Activated naive CD8-positive, alpha-beta T cell treated with anti-CD3 and anti-CD28 coated beads, Interleukin-2, amount 50 U/mL, for 24 hours (primary cell): ENCODE measurements at places on chromosomes 5 and 9.

DNA sequence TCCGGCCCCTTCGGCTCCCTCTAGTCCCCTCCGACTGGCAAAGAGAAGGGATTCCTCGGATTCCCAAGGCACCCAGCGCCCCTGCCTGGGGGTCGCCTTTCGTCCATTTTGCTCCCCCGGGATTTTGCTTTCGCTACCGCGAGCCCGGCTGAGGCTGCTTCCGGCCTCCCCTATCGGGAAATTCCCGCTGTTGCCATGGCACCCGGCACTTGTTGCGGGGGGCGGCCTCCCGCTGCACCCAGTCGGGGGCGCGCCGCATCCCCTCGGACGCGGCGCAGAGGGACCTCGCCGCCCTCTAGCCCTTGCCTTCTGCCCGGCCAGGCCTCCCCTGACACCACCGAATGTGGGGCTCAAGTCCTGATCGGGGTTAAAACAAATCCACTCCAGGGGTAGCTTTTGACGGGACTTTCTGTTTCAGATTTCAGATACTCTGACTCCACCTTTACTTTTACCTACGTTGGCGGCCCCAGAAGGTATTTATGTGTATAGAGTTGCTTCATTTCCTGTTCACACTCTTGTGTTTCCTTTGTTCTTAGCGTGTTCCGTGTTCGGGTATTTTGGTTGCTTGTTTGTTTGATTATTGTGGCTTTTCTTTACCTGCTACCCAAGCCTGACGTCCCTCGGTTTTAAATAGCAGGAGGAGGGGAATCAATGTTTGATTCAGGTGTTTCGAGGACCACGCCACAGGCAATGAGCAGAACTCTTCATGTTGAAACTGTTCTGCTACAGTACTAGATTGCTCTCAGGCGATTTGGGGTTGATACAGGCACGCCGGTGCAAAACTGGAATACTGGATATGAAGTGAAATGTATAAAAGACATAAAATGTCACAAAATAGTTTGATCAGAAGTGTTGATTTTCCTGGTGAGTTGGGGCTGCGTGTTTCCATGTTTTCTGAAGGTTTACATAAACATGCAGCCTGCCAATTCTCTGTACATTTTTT, 1.5 kb downstream of the PARP8 start:
- DNase-seq, result peak; percentile 92
- H3K27ac ChIP-seq, result peak overlapping the region; percentile 99
- H3K36me3 ChIP-seq, result peaks cover 9% of the 10 kb centered on the region
- H3K4me1 ChIP-seq, result peaks cover 47% of the 10 kb centered on the region
- H3K27me3 ChIP-seq, result no peaks in the 10 kb centered on the region
- H3K4me3 ChIP-seq, result peak overlapping the region; percentile 98

DNA sequence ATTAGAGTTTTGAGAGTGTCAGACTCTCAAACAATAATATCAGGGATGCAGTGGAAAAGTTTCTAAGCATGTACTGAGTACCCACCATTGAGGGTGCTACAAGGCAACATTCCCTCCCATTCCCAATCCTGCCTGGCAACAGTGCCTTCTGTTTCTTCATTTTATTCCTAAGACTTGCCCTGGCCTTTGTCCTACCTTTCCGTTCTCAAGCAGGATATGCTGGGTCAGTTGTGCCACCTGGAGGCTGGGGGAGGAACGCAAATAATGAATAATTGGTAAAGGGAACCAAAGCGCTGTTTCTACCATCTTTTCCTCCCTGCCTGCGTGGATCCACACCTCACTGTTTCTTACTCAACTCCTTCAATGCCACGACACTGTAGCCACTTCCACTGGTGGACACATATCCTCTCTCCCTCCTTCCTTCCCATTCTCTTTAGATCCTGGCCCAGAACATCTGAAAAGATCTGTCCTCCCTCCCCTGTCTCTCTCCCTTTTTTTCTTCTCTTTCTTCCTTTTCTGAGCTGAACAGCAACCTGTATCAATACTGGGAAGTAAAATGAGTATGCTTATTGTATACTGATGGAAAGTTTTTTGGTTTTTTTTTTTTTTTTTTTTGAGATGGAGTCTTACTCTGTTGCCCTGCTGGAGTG, 149.5 kb downstream of the C9orf152 start:
- no peak overlapping the region for H3K27ac ChIP-seq
- peaks cover 7% of the 10 kb centered on the region for H3K27me3 ChIP-seq
- H3K36me3 ChIP-seq, result peaks cover 1% of the 10 kb centered on the region
- DNase-seq, result peak; percentile 44

GRCh38 chr5:137621861-137622823, 113.7 kb downstream of the KLHL3 start:
- H3K4me1 ChIP-seq, result no peaks in the 10 kb centered on the region
- H3K27ac ChIP-seq, result no peak overlapping the region
- no peaks in the 10 kb centered on the region for H3K27me3 ChIP-seq
- no peak for DNase-seq

- H3K36me3 ChIP-seq, result no peaks in the 10 kb centered on the region
- H3K4me1 ChIP-seq, result peaks cover 60% of the 10 kb centered on the region
- no peaks in the 10 kb centered on the region for H3K27me3 ChIP-seq
- peak; percentile 80 for DNase-seq
- H3K27ac ChIP-seq, result peak overlapping the region; percentile 92
- peak overlapping the region; percentile 77 for H3K4me3 ChIP-seq
Measured at GRCh38 chr9:91162784-91163443, 198.8 kb downstream of the AUH start.
